ENCODE measurements at places on chromosomes 1 and 21.

DNA sequence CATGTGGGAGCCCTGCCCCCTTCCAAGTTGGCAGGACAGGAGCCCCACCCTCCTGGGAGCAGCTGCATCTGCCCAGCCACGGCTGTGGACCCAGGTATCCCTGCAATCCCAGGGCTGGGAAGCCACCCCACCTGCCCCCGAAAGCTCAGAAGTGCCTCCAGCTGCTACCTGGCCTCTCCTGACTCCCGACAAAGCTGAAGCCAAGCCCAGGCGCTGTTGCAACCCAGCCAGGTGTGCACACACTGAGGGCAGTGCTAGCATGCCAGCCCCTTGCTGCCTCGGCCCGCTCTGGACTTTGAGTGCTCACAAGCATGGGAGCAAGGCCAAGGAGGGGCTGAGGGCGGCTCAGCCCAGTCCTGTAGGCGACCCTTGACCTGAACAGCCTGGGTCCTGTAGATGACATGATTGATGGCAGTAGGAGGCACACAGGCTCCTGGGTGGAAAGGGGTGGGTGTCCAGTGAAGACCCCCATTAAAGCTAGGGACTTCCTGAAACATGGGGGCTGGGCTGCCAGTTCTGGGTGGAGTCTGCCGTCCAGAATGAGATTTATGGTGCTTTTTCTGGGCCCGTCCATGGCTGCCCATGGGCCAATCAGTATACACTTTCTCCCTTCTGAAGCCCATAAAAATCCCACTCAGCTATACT lies 2.8 kb upstream of the SSU72 start:
- DNase-seq = no peak

GRCh38 chr1:230299191-230300006 lies 126.7 kb downstream of the PGBD5 start:
- no peak for DNase-seq

DNA sequence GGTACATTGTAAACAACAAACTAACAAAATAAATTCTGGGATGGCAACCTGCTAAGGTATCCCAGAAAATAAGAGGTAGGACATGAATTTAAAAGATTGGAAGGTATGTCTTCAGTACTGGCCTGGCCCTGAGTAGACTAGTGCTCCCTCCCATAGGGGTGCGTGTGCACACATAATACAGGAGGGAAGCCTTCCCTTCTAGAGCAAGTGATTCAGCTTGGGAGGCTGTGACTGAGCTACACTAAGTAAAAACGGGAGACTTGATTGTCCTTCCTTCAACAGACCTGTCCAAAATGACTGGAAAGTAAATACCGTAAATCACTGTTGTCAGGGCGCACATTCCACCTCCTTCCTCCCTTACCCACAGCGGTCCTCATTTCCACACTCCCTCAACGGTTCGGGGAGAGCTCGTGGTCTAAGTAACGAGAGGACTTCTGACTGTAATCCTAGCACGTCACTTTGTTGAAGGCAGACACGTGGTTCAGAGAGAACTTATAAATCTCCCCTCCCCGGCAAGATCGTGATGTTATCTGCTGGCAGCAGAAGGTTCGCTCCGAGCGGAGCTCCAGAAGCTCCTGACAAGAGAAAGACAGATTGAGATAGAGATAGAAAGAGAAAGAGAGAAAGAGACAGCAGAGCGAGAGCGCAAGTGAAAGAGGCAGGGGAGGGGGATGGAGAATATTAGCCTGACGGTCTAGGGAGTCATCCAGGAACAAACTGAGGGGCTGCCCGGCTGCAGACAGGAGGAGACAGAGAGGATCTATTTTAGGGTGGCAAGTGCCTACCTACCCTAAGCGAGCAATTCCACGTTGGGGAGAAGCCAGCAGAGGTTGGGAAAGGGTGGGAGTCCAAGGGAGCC lies at the start of gene TGFB2:
Gene TGFB2 (plus strand): TSS at position 523 of the 859 bp plus-strand sequence. CDS start 1,366 bp downstream, outside the sequence.
- no peak for DNase-seq

DNA sequence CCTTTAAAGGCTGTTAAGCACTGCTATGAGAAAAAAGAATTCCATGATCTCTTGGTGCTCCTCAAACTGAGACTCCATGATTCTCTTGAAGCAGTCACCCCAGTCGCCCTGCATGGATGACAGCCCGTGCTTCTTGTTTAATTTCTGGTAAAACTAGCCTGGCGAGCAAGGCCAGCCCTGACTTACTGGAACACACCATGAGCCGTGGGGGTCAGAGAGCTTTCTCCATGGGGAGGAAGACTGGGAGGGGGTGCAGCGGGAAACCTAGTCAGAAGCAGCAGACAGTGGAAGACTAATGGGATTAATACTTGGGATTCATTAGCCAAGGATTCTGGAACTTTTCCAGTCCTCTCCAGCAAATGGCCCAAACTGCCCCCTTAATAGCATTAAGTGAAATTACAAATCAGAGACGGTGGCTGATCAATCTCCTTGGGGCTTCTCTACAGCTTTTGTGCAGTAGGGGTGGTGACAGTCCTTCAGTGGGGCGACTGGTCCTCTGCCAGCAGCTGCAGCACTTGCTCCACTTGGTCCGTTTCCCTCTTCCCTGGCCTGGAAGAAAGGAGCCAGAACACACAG lies 57.2 kb upstream of the LRRN2 start:
- DNase-seq = no peak

DNA sequence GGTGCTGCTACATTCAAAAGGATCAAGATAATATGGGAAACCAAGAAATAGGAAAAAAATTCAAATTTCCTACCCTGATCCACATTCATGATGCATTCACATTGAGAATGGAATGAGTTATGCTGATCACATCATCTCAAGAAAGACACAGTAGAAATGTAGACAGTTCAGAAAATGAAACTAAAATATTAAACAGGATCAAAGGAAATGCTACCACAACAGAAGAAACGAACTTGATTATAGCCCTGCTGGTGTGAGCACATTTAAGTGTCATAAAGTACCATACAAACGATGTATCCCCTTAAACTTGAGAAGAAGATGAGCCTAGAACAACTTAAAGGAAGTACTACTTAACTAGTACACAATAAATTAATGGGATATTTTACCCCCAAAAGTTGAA lies 21.3 kb downstream of the SYDE2 start:
- DNase-seq = no peak

DNA sequence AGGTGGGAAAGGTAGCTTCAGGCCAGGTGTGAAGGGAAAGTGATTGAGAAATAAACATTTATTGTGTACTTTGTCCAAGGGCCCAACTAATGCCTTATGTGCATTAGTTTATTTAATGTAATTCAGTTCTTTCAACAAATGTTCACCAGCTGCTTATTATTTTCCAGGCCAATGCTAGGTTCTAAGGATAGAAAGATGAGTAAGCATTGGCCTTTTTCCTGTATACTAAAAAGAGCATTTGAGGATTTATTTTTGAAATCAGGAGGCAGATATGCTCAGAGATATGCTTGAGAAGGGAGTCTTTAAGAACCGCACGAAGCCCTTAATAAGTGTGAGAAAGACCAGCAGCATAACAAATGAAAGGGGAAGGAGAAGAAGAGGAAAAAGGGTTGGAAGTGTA lies 32.0 kb downstream of the CLCA1 start:
- no peak for DNase-seq

GRCh38 chr21:39666681-39667315 lies 54.1 kb downstream of the B3GALT5 start:
- DNase-seq = no peak

DNA sequence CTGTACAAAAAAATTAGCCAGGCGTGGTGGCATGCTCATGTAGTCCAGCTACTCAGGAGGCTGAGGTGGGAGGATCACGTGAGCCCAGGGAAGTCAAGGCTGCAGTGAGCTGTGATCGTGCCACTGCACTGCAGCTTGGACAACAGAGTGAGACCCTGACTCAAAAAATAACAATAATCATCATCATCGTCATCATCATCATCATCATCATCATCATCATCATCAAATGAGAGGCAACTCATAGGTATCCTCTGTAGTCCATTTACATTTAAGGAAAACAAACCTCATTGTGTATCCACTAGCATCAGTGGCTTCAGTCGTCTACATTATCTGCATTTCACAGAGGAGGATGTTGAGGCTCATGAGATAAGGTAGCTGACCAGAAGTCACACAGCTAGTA lies 68.8 kb upstream of the SELENON start:
- DNase-seq = no peak

DNA sequence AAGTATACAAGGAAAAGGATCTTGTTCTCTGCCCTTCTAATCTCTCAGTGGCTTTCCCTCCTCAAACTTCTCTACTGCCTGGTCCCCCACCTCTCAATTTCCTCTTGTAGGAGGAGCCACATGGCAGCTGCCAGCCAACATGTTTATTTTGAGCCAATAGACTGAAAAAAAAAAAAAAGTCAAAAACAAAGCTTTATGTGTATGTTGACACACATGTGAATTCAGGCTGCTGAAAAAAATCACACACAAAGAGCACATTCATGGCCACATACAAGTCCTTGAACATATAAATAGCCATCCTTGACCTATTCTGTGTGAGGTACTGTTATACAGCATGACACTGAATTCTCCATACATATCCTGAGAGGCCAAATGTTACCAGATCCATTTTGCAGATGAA lies 3.7 kb downstream of the PTPN14 start:
- no peak for DNase-seq

Measured in renal cortex interstitium (tissue), 15 donors.